Ecto neural progenitor cell (in vitro differentiated cells): ENCODE measurements at places on chromosomes 6 and 20.

GRCh38 chr20:40305303-40305702, 383.7 kb downstream of the MAFB start:
- no peak for DNase-seq

GRCh38 chr6:87430499-87430898, 22.7 kb downstream of the CFAP206 start:
- no peak for DNase-seq

GRCh38 chr6:4965562-4966389, 38.1 kb downstream of the RPP40 start:
- no peak for DNase-seq

- DNase-seq = no peak
Observed at GRCh38 chr6:100084316-100084990, 90.4 kb upstream of the MCHR2 start.

GRCh38 chr6:147141711-147142308, 62.4 kb upstream of the STXBP5 start:
- no peak for DNase-seq

DNA sequence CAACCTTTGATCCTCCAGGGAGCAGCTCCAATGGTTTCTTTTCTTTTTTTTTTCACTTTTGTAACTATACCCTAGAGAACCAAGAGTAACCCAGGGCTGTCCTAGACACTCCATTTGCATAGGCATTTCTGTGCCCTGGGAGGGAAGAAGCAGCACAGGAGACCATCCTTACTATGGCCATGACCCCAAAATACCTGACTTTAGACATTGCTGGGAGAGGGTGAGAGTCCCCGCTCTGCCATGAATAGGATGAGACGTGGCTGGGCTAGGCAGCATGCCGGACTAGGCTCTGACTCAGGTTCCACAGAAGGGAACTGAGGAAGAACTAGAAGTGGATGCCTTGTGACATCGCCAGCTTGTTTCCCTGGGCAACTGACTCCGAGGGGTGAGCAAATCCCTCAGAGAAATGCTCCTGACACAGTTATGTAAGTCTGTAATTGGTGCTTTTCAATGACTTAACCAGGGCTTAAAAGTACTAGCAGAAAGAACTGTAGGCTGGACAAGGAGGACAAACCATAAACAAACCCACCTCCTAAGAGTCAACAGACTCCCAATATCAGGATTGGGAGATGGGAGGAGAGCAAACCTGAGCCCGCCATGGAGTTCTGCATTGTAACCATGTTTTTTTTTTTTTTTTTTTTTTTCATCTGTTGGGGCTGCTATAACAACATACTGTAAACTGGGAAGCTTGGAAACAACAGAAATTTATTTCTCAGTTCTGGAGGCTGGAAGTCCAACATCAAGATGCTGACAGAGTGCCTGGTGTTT, 910 bp upstream of the ADTRP start:
- no peak for DNase-seq

- no peak for DNase-seq
Observed at GRCh38 chr20:13325033-13325432, 104.0 kb downstream of the ISM1 start.

GRCh38 chr6:153018355-153018754, 15.8 kb upstream of the MTRF1L start:
- no peak for DNase-seq

DNA sequence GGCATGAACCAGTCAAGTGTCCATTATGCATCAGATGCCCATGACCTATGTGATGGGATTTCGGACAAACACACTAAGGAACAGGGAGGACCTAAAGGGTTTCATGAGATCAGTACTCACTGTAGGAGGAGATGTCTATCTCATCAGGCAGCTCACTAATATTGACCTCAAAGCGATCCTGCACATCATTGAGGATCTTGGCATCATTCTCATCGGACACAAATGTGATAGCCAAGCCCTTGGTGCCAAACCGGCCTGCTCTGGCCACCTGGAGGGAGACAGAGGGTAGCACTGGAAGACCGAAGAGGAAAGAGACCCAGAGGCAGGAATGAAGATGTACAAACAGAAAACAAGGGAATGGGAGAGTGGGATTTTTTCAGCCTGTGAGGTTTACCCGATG, 1.9 kb downstream of the MCCD1 start:
- DNase-seq = no peak

DNA sequence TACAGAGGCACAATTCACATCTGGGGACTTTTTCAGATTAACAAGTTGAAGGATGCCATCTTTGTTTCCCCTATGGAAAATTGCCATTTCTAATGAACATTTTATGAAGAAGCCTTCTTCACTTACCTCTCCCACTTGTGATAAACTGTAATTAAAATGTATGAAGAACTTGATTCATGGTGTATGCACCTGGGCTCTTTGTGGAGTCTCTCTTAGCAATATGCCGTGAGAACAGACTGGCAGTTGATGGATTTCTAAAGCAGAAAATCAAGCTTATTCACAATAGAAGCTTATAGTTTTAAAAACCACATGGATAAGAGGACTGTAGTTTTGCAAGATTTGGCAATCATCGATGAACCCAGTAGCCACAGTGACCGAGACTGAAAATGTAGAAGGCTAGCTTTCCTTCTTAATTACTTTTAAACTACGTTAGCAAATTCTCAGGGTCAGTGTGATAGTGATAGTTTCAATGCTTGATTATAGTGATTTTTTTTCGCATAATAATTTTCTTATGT, 270.6 kb downstream of the PRL start:
- no peak for DNase-seq
